NCI-H1092 treated with DMSO at 0.1 percent for 48 hours (cell line): ENCODE measurements at places on chromosomes 7 and 10.

DNA sequence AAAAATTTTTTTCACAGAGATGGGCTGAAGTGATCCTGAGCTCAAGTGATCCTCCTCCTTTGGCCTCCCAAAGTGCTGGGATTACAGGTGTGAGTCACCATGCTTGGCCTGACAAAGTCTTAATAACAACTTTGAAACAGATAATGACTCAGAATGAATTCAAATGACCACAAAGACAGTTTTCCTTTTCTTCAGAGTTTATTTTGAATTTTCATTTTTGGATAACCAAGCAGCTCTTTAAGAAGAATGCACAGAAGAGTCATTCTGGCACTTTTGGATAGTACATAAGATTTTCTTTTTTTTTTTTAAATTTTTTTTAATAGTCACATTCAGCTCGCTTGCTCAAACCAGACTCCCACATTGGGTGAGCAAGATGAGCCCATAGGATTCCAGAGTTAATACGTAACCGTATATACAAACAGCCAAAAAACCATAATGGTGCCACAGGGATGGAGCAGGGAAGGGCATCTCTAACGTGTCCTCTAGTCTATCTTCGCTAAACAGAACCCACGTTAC lies 43.0 kb upstream of the NMT2 start:
- no peak for DNase-seq

GRCh38 chr7:100398239-100398638 lies 25.0 kb downstream of the PILRA start:
- DNase-seq: no peak

DNA sequence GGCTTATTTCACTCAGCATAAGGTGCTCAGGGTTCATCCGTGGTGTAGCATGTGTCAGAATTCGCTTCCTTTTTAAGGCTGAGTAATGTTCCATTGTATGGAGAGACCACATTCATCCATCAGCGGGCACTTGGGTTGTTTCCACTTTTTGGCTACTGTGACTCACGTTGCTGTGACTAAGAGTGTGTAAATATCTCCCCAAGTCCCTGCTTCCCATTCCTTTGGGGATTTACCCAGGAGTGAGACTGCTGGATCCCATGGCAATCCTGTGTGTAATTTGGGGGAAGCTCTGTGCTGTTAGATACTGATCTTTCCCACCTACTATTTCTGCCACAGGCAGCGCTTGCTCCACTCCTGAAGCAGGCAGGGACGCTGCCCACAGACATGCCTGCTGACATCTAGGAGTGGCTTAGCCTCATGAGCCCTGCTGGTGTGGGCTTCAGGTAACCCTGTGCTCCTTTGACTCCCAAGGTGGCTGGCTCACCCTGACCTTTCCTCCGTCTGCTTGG lies 346.0 kb downstream of the FRMD4A start:
- no peak for DNase-seq

DNA sequence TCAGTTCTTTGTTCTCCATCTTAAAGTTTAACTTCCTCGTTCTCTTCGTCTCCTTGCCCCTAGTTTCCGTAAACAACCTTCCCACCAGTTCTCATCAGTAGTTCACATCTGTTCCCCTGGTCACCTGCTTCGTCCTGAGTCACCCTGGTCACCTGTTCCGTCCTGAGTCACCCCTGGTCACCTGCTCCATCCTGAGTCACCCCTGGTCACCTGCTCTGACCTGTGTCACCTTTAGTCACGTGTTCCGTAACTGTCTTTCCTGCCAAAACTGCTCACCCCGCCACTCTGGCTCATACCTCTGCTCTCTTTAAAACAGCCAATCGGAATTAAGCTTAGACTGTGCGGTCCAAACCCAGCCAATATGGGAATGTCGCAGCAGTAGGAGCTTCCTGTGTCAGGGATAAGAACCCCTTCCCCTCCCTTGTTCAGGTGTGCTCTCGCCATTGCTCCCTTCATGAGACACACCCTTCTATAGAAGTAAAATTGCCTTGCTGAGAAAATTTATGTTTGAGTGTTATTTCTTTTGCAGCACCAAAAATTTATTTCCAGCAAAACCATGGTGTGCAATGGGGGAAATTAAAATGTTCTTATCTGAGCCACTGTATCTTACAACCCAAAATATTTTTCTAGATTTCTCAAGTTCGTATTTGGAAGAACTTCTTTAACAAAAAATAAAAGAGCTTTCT lies 112.2 kb downstream of the VIM start:
- no peak for DNase-seq

DNA sequence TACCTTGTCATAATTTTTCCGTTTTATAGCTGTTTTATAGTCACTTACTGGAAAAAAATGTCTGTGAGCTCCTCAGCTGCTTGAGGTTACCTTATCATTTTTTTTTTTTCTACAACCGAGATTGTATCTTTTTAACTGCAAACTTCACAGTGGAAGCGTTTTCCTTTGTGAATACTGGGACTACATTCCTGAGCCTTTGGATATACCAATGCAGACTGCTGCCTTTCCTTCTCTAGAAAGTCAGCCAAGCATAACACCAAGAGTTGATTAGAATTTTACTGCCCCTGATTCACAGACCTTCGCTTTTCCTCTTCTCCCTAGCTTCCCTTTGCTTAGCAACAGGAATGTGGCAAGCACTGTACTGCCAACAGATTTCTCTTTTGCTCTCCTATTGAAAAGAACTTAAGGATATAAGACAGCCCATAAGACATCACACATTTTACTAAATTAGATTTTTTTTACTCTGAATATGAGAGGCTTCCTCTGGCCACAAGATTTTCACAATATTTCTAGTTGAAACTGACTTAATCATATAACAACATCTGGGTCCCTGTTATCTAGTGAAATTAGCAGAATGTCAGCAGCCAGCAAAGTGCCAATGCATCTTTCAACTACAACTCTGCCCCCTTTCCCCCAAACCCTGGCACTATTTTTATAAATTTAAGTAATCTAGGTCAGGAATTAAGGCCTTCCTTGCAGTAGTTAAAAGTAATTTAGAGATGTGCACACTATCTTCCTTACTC lies 170.6 kb downstream of the PRKG1 start:
- no peak for DNase-seq

- DNase-seq: peak; percentile 70
Observed at GRCh38 chr7:82044497-82045080, 274.7 kb upstream of the HGF start.

GRCh38 chr7:1058311-1058710 lies 14.0 kb downstream of the GPR146 start:
- DNase-seq: no peak

DNA sequence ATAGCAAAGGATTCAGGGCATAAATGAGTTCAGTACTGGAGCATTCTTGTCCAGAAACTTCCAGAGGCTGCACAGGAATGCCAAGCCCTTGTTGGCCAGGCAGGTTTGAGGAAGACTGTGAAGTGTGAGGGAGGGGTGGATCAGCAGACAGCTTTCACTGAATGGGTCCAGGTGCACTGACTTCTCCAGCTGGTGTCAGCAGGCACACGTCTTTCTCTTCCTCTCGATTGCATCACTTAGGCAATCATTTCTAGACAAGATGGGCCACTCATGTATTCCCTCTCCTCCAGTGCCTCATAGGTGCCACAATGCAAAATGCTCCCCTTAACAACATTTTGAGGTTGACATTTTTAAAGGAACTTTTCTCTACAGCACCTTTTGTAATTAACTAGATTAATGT lies 15.6 kb upstream of the PLEKHS1 start:
- DNase-seq: peak; percentile 4

DNA sequence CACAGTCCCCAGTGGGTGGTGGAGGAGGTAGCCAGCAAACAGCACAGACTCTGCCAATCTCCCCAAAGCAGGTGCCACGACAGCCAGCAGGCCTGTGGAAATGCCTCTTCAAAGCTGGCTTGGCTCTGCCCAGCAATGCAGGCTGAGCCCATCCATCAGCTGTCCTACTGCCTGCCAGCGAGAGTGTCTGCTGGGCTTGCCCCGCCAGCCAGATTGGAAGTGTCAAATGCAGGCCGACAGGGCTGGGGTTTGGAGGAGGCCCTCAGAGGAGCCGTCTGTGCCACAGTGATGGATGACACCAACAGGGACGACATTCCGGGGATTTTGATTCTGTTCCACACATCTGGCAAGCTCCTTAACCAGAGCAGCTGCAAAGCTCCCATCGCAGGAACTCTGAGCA lies 16.7 kb downstream of the HABP2 start:
- DNase-seq: no peak

DNA sequence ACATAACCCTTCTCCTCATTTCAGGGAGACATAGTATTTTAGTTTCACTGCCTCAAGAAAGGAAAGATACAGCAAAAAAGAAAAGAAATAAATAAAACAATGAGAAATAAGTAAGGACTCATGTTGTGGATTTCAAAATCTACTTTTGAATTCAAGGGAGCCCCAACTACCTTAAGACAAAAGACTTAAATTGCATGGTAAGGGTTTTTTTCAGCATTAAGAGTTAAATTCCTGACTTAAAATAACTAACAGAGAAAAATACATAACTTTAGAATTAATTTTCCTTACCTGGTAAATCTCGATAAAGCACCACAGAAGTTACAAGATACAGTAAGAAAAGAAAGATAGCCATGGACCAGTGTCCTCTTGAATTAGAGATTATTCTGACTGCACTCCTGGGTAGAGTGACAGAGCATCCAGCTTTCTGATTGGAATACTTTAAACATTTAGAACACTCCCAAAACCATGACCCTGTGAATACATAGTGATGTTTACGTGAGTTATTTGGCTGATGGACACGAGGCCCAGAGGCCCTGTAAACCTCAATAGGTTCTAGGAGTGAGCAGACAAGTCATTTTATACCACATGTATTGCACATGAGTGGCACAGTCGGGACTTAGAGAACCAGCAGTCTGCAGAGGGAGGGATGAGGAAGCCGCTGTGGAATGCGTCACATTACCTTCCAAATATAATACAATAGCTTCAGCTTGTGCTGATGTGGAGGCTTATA lies 292.5 kb upstream of the SEMA3C start:
- DNase-seq: no peak

DNA sequence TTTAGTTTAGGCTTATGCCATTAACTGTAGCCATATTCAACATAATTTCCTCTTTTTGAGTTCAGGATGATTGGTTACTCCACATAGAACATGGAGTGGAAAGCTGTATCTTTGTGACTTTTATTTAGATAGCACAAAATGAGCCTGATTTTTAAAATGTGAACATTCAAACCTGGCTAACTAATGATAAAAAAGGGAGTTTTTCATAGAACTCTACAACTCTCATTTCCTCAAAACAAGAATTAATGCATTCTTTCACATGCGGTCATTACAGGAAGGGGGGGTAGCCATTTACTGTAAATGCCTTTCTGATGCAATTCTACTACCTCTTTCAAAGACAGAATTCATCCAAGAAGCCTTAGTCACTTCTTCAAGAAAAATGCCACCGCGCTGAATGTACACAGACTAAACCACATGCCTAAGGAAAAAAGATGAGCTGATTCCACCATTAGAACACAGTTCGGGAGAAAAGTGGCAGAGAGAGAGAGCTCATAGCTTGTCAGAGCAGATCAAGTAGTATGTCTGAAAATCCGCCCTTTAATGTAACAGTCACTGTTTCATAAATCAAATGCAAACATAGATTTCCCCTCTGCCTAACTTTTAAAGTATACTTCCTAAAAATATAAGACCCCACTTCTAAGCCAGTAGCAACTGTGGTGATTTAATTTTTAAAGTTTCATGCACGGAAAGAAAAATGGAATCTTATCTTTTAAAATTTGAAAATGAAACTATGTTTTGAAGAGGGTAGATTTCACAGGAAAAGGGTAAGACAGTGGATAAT lies 226.4 kb upstream of the KLF14 start:
- DNase-seq: no peak

GRCh38 chr10:103616705-103617601 lies 123.4 kb downstream of the NEURL1 start:
- DNase-seq: no peak

GRCh38 chr10:13699216-13699615 lies 112.5 kb downstream of the PRPF18 start:
- no peak for DNase-seq

GRCh38 chr10:75234683-75235374 lies 928 bp downstream of the COMTD1 start:
- DNase-seq: peak; percentile 28

DNA sequence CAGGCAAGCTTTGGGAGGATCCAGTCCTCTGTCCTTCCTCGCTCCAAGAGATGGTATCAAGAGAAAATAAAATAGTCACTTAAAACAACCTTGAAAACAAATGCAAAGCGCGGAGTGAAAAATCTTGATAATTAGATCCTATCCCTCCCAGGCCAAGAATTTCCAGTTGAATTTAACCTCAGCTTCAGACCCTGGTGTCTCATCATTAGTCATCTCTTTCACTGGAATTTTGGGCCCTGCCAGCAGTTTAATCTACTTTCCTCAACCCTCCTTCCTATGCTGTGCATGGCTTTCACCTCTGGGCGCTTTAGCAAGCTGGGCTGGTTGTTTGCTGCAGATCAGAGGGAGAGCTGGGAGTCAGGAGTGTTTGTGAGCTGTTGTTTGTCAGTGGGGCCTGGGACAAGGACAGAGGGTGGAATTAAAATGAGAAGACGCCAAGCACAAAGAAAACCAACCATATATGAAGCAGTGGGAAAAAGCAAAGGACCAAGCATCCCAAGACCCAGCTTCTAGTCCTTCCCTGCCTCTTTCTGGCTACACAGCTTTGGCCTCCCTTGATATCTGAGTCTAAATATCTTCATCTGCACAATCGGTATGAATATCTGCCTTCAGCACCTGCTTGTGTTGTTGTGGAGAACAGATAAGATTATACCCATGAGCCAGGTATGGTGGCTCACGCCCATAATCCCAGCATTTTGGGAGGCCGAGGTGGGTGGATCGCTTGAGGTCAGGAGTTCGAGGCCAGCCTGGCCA lies 13.5 kb downstream of the MYOF start:
- DNase-seq: no peak

DNA sequence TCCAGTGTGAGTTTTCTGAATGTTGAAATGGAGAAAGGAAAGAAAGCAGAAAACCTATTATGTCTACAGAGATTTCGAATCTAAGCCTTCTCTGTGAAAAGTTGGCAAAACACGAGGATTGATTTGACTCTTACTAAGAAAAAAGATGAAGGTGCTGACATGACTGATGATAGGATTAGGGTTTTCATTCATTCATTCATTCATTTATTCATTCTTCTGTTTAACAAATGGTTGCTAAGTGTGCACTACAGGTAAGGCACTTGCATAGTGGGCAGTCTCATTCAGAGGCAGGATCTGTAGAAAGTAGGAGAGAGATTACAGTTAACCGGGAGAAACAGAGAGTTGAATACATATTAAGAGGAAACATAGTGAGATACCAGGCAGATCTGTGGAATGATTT lies 137.1 kb downstream of the ZNF365 start:
- no peak for DNase-seq

- DNase-seq: no peak
Observed at GRCh38 chr7:116159711-116160110, 50.6 kb upstream of the TES start.
